ENCODE measurements at places on chromosomes 3 and 15. TPM values are rescaled to one million over a fixed set of nuclear protein-coding genes. Genes with fewer than 3 reads are reported as not detected.

- no peak for ATAC-seq
Measured at GRCh38 chr15:63442080-63442479, 60.4 kb upstream of the CA12 start.

GRCh38 chr15:69513450-69513960 is 60.9 kb downstream of the RPLP1 start:
- no peak for ATAC-seq

GOLGA6B gene
- not detected for total RNA-seq

IL20RB gene
- 7.3 TPM for total RNA-seq

DNA sequence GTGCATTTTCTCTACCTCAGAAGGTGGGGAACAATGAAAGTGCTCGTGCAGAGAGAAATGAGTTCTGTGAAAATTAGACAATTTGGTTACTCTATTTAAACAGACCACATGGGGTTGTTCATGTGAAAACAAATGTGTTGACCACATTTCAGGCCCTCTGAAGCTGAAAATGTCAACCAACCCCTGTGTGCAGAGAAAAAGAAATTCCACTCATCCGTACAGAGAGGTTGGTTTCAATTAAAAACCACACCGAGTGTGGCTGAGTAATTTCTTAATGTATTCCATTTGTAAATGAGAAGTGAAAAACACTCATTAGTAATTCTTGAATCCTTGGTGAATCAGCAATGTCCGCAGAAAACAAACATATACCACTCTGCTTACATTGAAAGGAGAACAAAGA is 46.9 kb upstream of the SLC7A14 start:
- ATAC-seq: no peak

DNA sequence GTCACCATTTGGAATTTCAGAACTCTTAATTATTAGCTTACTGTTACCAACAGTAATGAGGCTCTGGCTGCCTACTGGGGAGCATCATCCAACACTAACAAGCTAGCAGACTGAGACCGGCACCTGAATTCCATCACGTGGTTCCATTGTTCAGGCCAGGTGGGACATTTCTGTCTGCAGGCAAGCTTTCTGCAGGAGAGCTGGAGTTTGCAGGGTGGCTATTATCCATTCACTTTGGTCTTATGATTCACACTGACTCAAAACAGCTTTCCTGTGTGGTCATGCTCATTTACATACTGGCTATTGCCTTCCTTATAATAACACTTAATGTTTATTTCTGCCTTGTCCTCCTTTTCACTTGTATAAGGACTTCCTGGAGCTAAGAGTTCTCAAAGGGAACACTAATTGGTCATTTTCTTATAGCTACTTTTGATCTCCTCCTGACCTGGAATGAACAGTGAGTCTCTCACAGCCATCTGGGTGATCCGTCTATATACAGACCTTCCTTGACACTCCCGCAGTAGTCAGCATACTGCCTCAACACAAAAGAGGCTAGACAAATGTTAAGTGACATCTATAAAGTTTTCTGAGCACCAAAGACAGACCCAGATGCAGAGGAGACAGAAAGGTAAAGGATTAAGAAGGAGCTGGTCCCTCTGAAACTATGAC is 695.4 kb downstream of the FHIT start:
- no peak for ATAC-seq

ARF4 gene
- total RNA-seq: 109 TPM

GRCh38 chr3:179088306-179088705 is 16.7 kb upstream of the ZMAT3 start:
- ATAC-seq: no peak

All from gastroesophageal sphincter (tissue), 4 donors.